ENCODE measurements at places on chromosomes 6 and 20.

GRCh38 chr6:83270971-83271719 is 78.0 kb downstream of the RWDD2A start:
- no peak for DNase-seq

DNA sequence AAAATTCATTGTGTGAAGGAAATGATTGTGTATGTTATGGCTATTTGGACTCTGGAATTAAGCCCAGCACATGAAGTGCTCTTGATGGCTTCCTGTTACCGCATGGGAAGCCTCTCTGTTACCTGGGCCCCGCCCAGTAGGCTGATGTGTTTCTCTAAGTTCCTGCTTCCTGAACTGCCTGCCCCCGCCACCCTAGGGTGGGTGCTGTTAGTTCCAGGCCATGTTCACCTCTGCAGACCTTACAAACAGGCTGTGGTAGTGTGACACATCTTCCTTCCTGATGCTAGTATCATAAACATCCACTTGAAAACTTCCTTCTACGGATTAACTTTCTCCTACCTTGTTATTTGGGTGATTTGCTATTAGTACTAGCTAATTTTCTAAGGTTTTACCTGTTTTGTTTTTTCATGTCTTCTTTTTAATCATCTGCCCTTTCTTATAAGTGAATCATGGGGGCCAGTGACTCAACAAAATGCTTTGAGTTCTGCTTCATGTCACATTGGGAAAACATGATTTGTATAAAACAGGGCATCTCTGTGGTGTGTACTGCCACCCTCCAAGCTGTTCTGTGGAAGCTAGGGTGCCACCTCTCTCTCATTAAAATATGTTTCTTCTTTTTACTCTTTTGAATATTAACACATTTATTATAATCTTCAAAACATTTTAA is 40.6 kb downstream of the SH3BGRL2 start:
- DNase-seq: peak; percentile 33

DNA sequence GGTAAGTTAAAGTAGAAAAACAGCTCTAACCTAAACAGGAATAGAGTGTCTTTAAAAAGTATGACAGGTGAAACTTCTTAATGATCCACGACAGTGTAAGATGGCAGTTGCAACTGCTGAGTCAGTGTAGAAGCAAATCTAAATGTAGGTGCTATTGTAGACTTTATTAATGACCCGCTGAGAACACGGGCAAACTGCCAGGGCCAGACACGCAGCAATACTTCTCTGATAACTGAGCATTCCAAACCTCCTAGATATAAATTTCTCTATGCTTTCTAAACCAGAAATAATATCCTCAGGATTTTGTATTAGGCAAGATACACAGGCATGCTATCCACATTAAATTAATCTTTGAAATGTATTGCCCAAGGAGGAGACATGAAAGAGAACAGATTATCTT is 1076.4 kb downstream of the HACE1 start:
- no peak for DNase-seq

DNA sequence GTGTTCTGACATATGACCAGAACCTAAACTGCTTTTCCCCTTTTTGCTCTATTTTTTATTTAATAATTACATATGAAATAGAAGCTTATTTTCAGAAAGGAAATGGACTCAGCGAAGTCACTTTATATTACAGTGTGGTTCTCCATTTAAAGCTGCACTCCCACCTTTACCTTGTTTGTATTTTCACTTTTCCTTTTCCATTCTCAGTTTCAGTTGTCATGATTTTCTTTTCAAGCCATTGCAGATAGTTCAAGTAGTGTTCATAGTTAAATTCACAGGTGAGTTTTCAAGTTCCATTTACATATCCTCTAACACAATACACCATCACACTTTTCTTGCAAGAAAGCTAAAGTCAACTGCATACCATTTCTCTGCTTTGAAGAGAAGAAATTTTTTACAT is 400.2 kb downstream of the HACE1 start:
- no peak for DNase-seq

DNA sequence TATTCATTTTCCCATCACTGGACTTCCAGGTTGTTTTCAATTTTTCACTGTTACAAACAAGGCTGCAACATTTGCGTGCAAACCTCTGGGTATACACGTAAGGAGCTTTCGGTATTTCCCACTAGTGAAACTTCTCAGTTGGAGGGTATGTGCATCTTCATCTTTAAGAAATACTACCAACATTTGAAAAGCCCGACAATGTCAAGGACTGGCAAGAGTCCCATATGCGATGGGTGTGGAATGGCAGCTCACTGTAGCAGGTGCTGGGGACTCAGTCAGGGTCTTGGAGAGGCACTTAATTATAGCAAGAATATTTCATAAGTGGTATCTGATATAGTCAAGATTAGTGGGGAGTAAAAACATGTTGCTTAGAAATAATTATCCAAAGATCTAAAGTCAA is 8.9 kb upstream of the HLA-B start:
- DNase-seq: no peak

GRCh38 chr6:105452924-105453756 is 50.3 kb upstream of the PREP start:
- DNase-seq: peak; percentile 31

- DNase-seq: no peak
These were observed 1.4 kb upstream of the PCMTD2 start for GRCh38 chr20:64254156-64254555.

- DNase-seq: no peak
These were observed 274.8 kb upstream of the SYNCRIP start for GRCh38 chr6:85917522-85917921.

GRCh38 chr6:35305117-35305516 is 7.5 kb downstream of the DEF6 start:
- DNase-seq: no peak

DNA sequence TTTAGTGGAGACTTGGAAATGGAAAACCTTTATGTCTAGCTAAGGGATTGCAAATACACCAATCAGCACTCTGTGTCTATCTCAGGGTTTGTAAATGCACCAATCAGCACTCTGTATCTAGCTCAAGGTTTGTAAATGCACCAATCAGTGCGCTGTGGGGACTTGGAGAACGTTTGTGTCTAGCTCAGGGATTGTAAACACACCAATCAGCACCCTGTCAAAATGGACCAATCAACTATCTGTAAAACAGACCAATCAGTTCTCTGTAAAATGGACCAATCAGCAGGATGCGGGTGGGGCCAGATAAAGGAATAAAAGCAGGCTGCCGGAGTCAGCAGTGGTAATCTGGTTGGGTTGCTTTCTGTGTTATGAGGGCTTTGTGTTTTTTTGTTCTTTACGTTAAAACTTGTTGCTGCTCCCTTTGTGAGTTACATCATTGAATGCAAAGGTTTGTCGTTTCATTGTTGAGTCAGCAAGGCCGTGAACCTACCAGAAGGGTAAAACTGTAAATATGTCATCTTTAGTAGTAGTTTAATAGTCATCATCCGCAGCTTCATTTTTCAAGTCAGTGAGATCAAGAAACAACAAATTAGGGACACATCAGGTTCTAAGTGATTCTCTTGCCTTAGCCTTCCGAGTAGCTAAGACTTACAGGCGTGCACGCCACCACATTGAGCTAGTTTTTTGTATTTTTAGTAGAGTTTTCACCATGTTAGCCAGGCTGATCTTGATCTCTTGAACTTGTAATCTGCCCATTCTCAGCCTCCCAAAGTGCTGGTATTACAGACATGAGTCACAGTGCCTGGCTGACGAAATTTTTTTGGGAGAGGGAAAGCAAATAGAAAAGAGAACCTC is 22.7 kb upstream of the NUP153 start:
- DNase-seq: no peak

DNA sequence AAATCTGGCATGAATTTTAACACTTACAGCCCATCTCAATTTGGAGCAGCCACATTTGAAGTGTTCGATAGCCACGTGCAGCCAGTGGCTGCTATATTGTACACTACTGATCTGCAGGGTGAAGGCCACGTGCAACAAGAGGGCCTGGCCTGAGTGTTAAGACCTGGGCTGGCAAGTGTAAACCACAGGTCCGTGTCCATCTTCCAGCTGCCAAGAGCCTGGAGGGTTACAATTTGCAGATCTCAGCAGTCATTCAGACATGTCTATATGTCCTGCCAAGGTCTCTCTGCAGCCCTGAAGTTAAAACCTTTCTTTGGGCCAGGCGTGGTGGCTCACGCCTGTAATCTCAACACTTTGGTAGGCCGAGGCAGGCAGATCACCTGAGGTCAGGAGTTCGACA is 14.1 kb downstream of the SGK2 start:
- no peak for DNase-seq

DNA sequence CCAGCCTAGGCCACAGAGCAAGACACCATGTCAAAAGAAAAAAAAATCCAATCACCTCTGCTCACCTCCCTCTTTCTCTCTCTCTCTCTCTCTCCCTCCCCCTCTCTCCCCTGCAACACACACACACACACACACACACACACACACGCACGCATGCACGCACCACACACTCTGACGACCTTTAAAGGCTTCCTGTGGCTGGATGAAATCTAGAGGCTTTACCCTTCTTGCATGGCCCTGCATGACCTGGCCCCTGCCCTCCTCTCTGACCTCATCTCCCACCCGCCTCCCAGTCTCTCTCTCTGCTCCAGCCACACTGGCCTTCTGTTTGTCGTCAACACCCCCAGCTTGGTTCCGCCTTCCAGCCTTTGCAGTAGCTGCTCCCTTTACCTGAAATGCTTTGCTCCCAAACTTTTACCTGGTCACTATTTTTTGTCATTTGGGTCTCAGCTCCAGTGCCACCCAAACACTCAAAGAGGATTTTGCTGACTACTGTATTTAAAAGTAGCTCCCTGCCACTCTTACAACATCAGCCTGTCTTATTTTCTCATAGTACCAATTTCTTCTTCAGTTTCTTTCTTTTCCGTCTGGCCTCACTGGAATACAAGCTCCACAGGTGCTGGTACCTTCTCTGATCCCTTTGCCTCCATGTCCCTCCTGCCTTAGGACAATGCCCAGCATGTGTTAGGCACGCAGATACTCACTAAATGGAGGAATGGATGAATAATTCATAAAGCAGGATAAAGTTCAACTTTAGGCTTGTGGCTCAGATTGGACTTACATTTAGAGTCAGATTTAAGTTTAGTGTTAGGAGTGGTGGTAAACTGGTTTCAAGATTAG is 4.3 kb upstream of the LTA start:
- no peak for DNase-seq

DNA sequence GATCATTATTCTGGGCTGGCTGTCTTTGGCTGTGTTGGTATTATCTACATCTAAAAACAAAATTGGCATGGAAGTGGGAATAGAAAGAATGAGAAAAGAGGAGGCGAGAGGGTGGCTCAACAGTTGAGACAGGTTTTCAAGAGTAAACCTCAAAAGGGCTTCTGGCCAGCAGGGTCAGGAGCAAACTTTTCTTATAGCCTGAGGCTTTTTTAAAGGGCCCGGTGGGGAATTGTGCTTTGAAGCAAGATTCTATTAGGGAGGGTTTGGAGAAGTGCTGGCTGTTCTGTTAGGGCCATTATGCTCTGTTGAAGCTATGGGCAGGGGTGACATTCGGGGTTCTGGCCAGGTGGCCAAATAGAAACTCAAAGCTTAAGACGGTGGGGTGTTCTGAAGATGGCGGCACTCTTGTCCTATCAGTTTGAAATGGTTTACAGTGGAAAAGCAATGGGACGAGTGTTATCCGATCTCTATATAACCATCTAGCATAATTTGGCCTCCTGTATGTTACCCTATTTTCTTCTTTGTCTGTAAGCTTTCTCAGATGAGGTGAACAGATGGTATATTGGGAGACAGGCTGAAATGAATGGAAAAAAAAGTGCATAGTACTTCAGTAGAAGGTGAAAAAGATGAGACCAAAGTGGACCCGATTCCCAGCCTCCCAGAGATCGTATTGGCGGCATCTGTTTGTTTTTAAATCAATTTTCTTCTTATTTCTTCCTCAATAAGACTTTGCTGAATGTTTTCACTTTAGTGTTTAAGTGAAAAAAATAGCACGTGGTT is 132.1 kb upstream of the CNR1 start:
- DNase-seq: no peak

DNA sequence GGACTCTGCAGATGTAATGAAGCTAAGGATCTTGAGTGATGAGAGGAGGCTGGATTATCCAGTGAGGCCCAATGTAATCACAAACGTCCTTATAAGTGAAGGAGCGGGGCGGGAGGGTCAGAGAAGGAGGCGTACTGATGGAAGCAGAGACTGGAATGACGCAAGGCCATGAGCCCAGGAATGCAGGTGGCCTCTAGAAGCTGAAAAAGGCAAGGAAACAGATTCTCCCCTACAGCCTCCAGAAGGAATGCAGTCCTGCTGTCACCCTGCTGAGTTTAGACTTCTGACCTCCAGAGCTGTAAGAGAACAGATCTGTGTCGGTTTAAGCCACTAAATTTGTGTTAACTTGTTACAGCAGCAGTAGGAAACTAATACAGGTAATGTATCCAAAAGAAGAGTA is 227.9 kb downstream of the PTPRT start:
- no peak for DNase-seq

Data from Ammon's horn (tissue), 1 donor.